ENCODE measurements at places on chromosomes 1 and 21.

DNA sequence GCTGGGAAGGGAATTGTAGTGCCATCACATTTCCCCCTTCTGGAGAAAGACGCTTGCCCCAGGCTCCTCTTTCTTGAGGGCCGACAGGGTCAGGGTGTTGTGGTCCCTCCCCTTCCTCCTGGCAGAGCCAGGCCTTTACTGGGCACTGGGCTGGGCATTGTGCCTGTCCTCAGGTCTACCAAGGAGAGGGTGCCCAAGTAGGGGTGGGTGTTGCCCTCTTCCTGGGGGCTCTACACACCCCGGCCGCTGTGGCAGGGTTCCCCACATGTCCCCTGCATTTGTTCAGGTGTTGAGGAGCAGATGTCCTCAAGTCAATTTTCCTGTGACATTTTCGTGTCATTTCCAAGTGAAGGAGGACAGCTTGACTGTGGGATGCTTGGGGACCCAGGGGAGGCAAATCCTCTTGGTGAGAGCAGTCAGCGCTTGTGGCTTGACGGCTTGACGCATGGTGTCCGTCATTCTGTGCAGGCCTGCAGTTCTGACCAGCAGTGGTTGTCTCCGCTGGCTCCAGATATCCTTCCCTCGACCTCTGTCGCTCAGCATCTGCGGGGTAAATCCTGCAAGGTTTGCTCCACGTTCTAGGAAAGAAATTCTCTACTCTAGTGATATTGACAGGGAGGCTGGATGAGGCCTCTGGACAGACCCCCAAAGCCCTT, 181.9 kb upstream of the VAMP3 start:
- no peak for DNase-seq

DNA sequence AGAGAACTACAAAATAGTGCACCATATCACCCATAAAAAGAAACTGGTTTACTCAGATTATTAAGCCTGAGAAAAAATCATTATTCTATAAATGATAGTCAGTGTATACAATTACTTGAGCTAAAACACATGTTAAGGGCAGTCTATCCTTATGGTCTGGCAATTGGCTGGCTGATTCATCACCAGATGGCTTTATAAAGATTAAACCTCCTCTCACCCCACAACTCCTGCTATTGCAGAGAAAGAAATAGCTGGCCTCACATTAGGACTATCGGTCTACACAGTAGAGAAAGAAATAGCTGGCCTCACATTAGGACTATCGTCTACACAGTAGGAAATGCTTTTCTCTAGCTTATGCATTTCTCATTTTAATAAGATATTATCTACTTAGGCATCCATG, 21.2 kb downstream of the CEP170 start:
- no peak for DNase-seq

DNA sequence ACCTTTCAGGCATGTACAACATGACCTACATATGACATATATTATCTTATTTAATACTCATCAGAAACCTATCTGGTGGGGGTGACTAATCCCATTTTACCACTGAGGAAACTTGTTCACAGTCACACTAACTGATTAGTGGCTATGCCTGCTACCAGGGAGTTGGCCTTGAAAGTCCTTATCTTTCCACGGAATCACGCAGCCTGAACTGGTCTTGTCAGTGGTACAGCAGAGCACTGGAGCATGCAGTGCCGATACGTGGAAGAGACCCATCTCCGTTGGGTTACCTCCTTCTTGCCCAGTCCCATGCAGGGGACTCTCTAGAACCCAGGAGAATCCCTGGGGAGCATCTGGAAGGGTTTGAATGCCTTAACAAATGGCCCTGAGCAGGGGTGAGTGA, 8.2 kb downstream of the HSD3B1 start:
- no peak for DNase-seq

- no peak for DNase-seq
These were observed at the start of gene CD84 for GRCh38 chr1:160579216-160579701. Gene CD84 (minus strand): TSS chr1:160579496. CDS start chr1:160579437, 59 bp downstream.

DNA sequence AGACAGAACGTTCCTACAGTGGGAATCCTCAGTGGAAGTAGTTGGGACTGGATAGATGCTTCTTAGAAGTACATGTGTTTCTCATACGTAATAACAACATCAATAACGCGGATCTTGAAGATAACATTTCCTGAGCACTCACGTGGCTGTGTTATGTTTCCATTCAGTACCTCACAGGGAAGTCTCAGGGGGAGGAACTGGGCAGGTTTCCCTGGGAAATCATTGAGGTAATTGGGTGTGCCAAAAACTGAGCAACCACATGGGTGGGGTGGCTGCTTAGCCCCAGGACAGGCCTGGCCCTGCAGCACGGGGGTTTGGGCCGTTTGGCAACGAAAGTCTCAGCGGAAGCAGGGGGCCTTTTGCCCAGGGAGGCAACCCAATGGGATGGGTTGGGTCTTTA, 133.8 kb downstream of the ZSCAN20 start:
- no peak for DNase-seq

DNA sequence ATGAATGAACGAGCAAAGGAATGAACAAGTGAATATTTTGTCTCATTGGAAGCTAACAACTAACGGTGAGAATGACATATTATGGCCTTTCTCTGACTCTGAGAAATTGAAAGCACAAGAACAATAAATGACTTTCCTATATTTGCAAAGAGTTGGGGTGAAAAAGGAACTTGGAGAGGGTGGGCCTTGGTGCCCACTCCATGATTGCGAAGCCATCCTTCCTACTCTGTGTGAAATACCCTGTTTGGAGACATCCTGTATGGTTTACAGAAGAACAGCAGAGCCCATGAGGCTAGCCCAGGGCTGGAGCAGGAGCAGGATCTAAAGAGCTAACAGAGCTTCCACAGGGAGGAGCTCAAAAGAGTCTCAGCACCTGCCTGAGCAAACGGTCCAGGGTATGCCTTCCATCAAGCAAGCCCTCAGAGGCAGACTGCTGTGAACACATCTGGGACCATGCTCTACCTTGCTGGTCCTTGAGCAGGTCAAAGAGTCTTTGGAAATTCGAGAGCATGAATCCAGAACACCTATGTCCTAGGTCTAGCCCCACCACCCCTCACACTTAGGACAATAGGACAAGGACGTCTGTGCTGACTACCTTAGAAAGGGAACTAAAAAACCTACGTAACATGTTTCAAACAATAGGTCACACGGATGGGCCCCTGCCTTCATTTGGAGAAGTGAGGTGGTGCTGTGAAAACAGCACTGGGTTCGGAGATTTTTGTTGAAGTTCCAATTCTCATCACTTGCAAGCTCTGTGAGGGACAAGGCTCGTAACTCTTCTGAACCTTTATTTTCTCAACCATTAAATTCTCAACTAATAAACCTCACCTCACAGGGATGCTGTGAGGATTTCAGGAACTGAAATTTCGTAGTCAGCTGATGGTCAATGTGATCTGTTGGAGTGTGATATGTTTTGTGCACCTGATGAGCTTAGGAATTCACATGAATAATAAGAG, 377.4 kb downstream of the RRAGC start:
- no peak for DNase-seq

DNA sequence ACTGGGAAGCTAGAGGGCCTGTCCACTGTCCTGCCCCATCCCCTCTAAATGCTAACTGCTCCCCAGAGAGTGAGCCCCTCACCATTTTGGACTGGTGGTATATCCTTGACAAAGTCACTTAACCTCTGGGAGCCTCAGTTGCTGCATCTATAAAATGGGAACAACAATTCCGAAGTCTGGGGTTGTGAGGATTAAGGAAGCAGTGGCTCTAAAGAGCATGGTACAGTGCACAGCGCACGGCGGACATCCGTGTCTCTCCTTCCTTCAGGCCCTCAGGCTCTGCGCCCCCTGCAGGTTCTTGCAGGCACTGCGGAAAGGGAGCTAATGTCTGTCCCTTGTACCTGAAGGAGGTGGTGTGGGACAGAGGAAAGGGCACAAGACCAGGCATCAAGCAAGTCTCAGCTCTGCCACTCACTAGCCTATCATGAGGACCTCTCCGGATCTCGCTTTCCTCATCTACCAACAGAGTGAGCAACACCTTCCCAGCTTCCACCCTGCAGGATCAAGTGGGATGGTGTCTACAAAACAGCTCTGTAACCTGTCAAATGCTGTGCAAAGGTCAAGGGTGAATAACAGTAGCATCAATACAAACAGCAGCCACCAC, 20.1 kb downstream of the ECE1 start:
- DNase-seq: peak; percentile 86

- no peak for DNase-seq
These were observed 232.2 kb upstream of the PKN2 start for GRCh38 chr1:88451856-88452255.

- no peak for DNase-seq
These were observed 7.4 kb upstream of the ARF1 start for GRCh38 chr1:228074954-228075730.

DNA sequence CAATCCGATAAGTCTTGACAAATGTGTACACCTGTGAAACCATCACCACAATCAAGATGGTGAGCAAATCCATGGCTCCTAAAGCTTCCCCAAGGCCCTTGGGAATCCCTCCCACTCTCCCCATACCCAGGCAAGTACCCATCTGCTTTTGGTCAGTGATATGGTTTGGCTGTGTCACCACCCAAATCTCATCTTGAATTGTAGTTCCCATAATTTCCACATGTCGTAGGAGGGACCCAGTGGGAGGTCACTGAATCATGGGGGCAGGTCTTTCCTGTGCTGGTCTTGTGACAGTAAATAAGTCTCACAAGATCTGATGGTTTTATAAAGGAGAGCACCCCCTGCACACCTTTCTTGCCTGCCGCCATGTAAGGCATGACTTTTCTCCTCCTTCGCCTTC, 14.6 kb upstream of the GUCA2B start:
- no peak for DNase-seq

- DNase-seq: no peak
These were observed 6.7 kb downstream of the EPS8L3 start for GRCh38 chr1:109756848-109757521.

DNA sequence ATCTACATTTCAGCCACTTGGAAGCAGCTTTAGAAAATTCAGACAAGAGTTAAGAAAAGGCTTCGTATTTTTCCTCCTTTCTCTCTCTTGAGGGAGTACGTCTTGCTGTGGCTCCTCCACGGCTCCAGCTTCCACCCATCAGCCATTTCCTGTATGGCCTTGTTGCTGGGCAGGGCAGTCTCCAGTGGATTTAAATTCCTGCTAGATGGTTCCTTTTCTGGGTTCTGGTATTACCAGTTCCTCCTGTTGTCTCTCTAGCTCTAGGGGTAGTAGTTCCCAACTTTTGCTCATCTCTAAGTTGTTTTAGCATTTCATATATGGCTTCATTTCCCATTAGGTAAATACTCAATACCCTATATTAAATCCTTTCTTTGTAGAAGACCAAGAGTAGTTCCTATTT, 1098.3 kb downstream of the ADGRL2 start:
- DNase-seq: no peak

DNA sequence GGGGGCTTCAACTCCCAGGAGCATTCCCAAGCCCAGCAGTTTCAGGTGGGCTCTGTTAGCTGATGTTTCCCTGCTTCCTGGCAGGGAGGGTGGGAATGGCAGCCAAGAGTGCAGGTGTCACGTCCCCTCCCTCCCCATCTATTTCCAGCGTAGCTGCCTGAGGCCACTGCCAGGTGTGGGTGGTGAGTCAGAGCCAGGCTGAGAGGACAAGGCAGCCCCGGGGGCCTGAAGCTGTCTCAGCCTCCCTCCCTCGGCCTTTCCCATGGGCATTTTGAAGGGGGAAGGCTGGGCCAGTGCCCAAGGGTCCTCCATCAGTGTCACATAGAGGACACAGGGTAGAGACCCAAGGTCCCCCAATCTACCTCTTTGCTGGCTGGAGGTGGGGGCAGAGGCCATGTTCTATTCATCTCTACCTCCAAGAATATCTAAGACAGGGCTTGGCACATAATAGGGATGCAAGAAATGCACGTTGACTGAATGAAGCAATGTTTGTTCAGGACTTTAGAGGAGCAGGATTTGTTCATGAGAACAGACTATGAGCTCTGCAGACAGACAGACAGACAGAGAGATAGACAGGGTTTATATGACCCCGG, 34.4 kb upstream of the ID3 start:
- no peak for DNase-seq

GRCh38 chr1:179297105-179297378, 3.4 kb downstream of the SOAT1 start:
- no peak for DNase-seq

DNA sequence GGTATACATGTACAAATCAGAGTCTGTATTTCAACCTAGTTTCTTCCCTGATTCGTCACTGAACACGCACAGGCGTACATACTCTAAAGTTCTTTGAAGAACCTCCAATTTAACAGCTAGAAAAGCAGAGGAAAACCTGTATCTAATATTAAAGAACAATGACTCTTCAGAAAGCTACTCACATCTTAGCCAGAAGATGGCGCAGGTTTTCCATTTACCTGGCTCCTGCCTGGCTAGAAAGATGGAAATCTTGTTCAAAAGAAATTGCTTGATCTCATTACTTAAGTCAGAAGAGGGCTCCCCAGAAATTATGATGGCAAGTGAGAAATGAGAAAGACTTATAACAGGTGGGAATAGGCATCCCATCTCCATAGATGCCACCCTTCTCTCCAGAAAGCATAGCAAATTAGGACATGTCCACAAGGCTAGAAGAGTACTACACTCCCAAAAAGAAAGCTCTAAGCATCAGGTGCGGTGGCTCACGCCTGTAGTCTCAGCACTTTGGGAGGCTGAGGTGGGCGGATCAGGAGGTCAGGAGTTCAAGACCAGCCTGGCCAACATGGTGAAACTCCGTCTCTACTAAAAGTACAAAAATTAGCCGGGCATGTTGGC, 19.0 kb upstream of the L1TD1 start:
- peak; percentile 42 for DNase-seq

GRCh38 chr1:196877964-196878363, 9.9 kb upstream of the CFHR4 start:
- no peak for DNase-seq

- DNase-seq: no peak
These were observed 112.5 kb downstream of the SPATA46 start for GRCh38 chr1:162264108-162264507.

DNA sequence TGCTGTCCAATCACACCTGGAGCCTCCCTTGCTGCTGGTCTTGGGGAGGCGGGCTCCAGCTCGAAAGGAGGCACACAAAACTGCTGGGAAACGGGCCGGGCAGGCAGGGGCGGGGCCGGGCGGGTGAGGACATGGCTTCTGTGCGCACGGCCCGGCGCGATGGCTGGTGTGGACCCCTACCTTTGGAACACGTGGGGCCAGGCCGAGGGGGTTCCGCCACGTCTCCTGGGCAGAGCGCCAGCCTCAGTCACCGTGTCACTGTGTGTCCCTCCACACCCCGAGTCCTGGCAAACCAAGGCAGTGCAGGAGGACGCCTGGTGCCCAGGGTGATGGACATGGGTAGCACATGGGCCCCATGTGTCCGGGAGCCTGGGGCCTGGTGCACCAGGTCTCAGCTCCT, 42.0 kb upstream of the ADARB1 start:
- no peak for DNase-seq

GRCh38 chr1:109639063-109639840, 16.6 kb upstream of the GSTM4 start:
- no peak for DNase-seq

DNA sequence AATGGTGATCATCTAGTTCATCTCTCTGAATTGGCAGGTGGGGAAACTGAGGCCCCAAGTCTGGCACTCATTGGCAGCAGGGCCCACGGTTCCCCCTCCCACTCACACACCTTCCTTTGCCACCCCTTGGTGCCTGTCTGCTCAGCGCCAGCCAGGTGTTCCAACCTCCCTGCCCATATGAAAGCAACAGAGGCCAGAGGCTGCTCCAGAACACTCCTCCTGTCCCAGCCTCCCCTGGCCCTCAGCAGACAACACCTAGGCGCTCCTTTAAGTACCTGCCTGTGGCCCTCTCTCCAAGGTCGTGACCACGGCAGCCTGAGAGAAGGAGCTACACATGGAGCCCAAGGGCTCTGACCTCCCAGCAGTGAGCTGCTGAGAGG, 362.3 kb upstream of the VAMP3 start:
- no peak for DNase-seq
